ENCODE measurements at places on chromosomes 3 and 15.

DNA sequence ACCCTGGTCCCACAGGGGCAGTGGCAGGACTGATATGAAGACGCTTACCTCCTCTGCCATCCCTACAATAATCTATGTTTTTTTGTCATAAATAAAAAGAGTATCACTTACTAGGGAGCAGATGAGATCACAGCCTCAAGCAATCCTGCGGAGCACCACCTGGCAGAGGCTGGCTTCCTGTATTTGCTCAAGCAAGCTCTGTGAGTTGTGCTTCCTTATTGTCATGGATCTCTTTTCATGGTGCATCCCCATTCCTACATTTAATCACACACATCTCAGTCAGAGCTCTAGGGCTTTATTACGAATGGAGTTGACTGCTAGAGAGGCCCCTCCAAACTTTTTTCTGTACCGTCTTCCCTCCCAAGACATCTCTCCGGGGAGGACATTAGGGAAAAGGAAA lies 186.0 kb downstream of the UBE2E2 start:
- DNase-seq, result no peak

DNA sequence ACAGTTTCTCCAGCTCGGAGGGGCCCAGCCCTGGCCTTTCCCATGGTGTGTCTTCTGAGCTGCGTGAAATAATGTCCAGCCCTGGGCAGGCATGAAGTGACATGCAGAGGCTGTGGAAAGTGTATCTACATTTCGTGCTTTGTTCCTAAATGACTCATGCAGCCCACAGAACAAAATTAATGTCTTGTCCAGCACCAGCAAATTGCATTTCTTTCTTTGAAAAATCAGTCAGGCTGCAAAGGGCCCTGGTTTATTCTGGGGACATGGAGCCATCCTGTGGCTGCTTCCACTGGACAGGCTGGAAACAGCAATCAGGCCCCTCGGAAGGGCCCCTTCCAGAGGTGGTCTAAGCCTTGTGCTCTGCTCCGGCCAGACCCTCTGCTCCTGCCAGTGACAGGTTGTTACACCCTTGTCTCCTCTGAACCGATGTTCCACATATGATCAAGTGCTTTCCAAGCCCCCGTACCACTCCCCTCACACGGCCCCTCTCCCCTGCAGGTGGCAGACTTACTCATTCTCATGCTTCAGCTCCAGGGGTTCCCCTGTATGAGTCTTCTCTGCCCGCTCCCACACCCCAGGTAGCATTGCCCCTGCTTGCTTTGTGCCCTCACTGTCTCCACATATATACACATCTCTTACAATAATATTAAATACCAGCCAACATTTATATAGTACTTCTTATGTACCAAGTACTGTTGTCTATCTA lies 33.7 kb downstream of the CRYGS start:
- DNase-seq, result no peak

DNA sequence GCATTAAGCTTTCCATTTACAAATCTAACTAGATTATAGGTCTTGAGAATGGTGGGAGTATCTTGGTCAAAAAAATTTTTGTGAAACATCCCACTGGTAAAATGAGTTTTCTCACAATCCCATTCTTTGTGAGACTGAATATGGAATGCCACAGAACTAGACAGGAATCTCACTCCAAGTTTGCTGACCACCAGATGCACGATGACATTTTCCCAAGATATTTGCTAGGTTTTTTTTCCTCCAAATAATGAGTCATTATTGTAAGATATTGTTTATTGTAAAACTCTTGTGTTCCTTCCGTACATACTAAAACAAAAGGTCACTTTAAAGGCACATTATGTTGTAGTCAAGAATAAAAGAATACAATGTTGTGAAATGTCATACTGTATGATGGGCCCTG lies 53.9 kb downstream of the COPS2 start:
- DNase-seq, result no peak

- no peak for DNase-seq
Observed at GRCh38 chr3:120678984-120679383, 3.1 kb downstream of the HGD start.

- DNase-seq, result no peak
Observed at GRCh38 chr15:44081026-44082013, 113.8 kb downstream of the FRMD5 start.

- DNase-seq, result no peak
Observed at GRCh38 chr3:128549283-128550112, 56.5 kb upstream of the GATA2 start.

- no peak for DNase-seq
Observed at GRCh38 chr3:162354356-162354755, 857.7 kb downstream of the OTOL1 start.

- DNase-seq, result no peak
Observed at GRCh38 chr3:101383156-101383575, 62.8 kb upstream of the IMPG2 start.

- DNase-seq, result no peak
Observed at GRCh38 chr3:113286524-113286923, 75.2 kb downstream of the BOC start.

DNA sequence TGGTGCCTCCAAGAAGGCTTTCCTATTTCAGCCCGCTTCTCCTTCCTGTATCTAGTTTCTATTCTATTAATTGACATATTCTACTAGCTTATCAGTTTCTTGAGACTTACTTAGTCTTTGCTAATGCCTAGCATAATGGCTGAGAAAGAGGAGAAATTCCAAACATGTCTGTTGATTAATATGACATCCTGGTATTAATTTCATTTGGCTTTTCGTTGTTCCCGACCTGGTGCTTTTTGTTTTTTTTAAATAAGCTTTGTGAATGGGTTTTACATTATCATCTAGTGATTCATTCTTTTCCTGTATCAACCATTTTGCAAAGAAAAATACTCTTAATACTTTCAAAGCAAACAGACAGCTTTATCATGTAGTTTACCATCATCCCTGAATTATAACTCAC lies 13.1 kb downstream of the WDR53 start:
- no peak for DNase-seq

Measured in forelimb muscle (tissue), 1 donor.